Activated effector memory CD4-positive, alpha-beta T cell treated with anti-CD3 and anti-CD28 coated beads, Interleukin-2, amount 50 U/mL, for 16 hours (primary cell): ENCODE measurements at places on chromosomes 12 and 14.

DNA sequence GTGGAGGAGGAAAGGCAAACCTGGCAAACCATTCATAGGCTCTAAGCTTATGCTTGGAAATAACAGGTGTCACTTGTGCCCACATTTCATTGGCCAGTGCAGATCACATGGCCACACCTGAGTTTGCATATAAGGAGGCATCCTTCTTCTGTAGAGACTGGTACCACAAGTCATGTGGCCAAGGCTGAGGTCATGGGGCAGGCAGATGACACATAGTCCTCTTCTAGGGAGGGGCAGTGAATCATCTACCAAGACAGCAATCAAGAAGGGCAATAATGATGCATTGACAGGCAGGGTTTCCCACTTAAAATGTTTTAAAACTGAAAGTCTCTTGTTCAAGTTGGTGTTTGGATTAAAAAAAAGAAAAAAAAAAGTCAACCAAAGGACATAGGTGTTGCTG, 77.3 kb downstream of the DAAM1 start:
- peak; percentile 68 for DNase-seq

DNA sequence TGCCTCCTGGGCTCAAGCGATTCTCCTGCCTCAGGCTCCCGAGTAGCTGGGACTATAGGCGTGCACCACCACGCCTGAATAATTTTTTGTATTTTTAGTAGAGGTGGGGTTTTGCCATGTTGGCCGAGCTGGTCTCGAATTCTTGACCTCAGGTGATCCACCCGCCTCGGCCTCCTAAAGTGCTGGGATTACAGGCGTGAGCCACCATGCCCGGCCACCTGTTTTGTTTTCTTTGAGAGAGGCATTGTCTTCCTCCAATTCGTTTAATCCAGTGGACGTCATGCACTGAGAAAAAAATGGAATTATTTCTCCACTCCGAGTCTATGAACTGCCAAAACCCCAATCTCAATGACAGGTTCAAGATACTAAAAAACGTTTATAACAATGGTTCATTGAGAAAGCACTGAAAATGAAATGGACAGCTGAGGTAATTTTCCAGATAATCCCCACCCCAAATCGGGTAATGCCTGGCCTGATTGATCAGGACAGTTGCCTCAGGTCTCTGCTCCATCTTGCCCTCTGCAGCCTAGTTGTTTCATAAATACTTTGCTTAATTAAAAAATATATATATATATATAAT, 132.7 kb upstream of the PARP11 start:
- DNase-seq = no peak

GRCh38 chr12:106144847-106145246, 6.1 kb upstream of the NUAK1 start:
- no peak for DNase-seq

DNA sequence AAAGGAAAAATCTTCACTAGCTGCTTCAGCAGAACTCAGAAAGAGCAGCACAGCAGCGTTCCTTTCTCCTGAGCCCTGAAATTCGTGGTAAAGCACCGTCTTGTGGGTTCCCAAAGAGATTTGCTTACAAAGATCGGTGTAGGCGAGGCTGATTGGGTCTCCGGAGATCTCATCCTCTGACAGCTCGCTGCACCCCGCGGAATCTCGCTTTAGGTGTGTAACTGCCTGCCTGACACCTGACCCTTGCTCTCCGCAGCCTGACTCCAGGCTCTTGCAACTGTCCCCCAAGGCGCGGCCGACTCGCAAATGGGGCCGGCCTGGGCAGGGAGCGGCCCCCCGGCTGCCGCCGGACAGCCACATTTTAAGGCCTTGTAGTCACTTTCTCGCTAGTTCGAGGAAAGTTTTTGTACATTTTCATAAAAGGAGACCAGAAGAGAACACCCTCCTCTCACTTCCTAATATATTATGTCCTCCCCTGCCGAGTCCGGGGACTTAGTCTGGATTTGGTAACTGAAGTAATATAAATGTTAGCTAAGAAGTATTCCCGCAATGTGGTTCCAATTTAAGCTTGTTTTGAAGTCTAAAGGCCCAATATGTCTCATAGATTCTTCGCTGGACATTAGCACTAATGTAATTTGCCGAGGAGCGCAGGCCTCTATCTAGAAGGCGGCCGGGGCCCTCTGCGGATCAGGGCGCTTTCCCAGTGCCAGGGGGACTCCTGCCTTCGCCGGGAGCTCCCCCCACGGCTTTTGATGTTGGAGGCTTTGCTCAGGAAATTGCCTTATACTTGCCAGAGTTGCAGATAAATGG, 177.3 kb upstream of the CDKN3 start:
- DNase-seq = no peak

DNA sequence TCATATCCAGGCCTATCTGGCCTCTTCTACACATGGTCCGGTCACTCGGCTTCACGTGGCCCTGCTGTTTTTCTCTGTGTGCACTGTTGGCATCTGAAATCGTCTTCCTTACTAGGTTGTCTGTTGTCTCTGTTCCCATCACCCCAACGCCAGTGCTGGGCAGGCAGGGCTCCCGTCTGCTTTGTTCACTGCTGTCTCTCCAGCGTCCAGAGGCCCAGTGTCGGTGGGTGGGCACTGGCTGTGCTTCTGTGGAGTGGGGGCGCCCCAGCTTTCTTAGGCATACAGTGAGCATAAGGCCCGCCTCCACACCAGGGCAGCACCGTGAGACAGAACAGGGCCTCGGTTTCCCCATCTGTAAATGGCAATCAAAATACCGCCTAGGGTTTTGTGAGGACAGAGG, 153.1 kb downstream of the BCL11B start:
- peak; percentile 19 for DNase-seq

- peak; percentile 68 for DNase-seq
Measured at GRCh38 chr12:110039085-110039807, 9.1 kb downstream of the C12orf76 start.

DNA sequence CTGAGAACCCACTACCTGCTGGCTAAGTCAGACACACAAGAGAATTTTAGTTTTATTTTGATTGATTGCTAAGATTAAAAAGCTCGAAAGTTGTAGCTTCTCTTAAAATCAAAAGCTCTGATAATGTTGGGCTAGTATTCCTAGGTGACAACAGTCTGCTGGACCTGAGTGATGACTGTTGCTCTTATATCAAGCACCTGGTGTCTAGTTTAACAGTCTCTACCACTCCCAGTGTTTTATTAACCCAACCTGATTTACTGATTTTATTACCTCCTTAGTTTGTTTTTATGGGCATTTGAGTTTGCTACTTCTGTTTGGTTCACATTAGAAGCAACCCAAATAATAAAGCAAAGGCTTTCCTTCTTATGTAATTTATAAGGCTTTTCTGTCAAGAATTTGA, 41.8 kb downstream of the ATP6V1D start:
- DNase-seq = no peak

DNA sequence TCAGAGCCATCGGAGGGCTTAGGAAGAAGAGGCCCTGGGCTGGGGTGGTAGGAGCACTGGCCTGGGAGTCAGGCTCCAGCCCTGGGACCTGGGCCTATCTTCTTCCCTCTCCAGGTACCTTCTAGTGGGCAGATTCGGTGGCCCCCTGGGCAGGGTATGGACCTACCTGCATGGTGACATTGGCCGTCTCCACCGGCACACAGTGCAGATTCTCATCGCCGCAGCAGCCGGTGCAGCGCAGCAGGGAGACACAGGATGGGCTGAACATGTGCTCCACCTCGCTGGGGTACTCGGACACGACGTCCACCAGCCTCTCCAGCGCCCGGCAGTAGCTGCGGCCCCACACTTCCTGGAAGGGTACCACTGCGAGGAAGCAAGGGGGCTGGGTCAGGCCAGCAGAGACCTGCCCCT, 6.2 kb downstream of the PGF start:
- no peak for DNase-seq

- DNase-seq = no peak
Measured at GRCh38 chr14:60893911-60894310, 87.0 kb downstream of the TRMT5 start.

- no peak for DNase-seq
Measured at GRCh38 chr12:118354903-118355302, 17.8 kb downstream of the TAOK3 start.

DNA sequence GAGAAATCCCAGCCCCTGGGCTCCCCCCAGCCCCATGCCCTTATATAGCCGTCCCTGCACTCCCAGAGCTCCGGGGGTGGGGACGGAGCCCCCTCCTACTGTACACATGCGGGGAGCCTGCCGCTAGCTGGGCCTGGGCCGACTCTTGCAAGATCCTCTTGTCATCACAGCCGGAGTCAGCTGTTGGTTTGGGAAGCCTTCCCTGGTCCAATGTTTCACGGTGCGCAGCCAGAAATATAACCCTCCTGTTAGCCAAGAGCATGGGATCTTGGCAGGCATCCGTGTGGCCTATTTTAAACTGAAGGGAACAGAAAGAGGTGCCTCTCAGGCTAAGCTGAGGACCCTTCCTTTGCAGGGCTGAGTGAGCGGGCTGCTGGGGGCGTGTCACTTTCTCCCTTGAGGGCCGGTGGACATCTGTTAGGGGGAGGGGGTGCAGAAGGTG, 175.3 kb downstream of the TSPAN9 start:
- no peak for DNase-seq

DNA sequence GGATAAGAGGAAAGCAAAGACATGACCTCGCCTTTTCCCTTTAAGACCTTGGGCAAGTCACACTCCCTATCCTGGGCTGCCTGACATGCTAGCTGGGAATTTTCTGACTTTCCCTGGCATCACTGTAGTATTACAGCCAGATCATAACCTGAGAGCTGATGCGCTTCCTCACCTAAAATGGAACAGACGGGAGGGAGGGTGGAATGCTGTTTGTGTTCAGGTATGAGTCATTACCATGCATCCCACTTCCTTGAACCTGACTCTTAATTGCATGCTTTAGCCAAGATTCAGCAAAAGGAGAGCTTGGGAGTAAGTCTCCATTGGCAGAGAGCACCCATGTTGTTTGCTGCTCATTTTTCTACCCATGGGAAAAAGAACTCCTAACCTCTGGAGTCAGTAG, 156.5 kb downstream of the KCNK10 start:
- no peak for DNase-seq

DNA sequence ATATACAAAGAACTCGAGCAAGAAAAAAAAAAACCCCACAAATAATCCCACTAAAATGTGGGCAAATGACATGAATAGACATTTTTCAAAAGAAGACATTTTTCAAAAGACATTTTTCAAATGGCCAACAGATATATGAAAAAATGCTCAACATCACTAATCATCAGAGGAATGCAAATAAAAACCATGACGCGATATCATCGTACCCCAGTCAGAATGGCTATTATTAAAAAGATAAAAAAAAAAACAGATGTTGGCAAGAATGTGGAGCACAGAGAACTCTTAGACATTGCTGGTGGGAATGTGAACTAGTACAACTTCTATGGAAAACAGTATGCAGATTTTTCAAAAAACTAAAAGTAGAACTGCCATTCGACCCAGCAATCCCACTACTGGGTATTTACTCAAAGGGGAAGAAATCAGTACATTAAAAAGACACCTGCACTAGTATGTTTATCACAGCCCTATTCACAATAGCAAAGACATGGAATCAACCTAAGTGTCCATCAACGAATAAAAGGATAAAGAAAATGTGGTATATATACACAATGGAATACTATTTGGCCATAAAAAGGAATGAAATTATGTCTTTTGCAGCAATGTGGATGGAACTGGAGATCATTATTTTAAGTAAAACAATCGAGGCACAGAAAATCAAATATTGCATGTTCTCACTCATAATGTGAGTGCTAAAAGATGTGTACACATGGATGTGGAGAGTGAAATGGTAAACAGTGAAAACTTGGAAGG, 16.3 kb downstream of the ZBTB39 start:
- no peak for DNase-seq

GRCh38 chr14:104981699-104982541, 3.7 kb upstream of the CLBA1 start:
- DNase-seq = no peak

GRCh38 chr14:81055971-81056370, 100.5 kb downstream of the TSHR start:
- DNase-seq = no peak

- DNase-seq = no peak
Measured at GRCh38 chr14:68103853-68104252, 284.3 kb downstream of the RAD51B start.

- peak; percentile 91 for DNase-seq
Measured at GRCh38 chr12:100154474-100155247, 12.0 kb upstream of the BLTP3B start.

GRCh38 chr14:92986254-92987147, 63.6 kb downstream of the CHGA start:
- DNase-seq = no peak

DNA sequence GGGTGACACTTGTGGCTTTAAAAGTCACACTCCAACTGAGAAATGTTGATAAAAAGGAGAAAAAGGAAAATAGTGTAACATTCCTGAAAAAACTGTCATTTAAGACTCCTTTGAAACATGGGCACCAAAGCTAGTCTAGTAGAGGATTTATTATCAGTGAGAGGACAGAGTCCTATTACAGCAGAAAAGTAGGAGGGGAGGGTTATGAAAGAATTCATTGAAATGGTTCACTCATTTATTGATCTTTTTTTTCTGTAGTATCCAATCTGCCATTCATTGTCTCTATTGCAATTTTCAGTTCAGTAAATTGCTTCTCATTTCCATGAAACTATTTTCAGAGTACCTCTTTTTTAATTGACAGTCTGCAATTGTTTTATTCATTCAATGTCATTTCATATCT, 25.4 kb downstream of the PPM1A start:
- DNase-seq = no peak

DNA sequence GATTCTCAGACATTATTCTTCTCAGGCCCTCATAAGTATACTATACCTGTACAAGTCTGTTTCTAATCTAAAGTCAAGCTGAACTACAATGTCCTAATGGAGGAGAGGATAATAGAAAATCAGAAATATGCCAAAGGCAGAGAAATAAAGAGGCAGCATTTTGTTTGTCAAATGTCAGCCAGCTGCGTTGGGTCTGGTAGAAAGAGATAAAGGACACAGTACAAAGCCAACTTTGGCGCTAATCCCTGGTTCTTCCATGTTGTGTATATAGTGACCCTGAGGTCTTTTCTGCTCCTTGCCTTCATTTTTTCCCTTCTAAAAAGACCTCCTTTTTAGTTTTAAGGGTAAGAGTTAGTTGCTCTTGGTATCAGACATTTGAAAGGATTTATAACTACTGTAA, 103.1 kb downstream of the PRICKLE1 start:
- no peak for DNase-seq

- no peak for DNase-seq
Measured at GRCh38 chr12:11693067-11693466, 43.6 kb downstream of the ETV6 start.

- DNase-seq = peak; percentile 60
Measured at GRCh38 chr14:105844810-105845724, 318.7 kb downstream of the TMEM121 start.

GRCh38 chr12:41264281-41264680, 76.2 kb downstream of the PDZRN4 start:
- no peak for DNase-seq
